ENCODE measurements at places on chromosomes 12 and 14.
A peak's percentile ranks its signal among the peaks of the same experiment; 100 is the strongest.

DNA sequence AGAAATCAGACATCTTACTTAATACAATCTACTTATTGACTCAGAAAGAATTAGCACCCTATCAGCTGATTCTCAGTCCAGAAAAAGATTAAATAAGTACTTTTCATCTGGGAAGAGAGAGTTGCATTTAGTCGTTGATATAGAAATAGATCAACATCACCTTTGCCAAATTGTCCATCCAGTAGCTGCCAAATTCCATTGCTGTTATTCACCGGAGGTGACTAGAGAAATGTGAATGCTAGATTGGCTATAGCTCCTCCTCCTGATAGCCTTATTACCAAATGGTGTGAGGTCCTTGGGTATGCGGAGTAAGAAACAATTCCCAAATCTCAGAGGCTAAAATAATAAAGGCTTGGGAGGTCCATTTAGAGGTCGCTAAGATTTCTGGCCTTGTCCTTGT is 723.3 kb upstream of the FLRT2 start:
- no peak for DNase-seq

DNA sequence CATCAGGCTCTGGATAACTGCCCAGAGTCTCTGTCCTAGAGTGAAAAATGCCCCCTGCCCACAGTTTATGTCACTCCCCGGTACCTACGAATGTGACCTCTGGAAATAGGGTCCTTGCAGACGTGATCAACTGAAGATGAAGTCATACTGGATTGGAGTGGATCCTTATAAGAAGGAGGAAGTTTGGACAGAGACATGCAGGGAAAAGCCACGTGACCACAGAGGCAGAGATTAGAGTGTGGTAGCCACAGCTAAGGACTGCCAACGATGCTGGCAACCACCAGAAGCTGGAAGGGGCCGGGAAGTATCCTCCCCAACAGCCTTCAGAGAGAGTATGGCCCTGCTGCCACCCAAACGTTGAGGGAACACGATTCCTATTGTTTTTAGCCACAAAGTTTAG is 101.2 kb upstream of the NCOR2 start:
- no peak for DNase-seq

DNA sequence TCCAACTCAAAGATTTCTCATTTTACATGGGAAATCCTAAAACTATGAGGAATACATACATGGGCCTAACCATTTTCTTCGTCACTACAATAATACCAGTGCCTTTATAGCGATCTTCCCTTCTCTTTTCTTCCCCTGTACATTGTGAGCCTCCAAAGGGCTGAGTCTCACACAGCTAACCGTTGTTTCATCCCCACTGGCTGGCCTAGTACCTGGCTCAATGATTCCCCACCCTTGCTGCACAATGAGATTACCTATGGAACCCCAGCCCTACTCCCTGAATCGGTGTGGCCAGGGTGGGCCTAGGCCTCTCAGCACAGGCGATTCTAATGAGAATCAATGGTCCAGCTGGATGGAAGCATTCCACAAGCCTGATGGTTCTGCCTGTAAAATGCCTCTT is 16.1 kb downstream of the PPTC7 start:
- DNase-seq = no peak

DNA sequence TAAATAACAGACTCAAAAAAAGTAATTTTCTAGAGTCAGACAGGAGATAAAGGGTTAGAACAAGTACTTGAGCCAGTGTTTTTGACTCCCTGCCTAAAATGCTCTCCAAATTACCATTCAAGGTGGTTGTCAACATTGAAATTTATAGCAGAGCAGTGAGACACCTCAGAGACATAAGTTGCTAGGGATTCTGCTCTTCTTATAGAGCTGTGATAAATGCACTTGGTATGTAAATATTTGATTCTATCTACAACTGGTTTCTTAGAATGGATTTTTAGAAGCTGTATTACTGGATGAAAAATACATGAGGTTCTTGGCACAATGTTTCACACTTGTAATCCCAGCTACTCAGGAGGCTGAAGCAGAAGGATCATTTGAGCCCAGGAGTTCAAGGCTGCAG is 83.9 kb upstream of the OSBPL8 start:
- DNase-seq = no peak

DNA sequence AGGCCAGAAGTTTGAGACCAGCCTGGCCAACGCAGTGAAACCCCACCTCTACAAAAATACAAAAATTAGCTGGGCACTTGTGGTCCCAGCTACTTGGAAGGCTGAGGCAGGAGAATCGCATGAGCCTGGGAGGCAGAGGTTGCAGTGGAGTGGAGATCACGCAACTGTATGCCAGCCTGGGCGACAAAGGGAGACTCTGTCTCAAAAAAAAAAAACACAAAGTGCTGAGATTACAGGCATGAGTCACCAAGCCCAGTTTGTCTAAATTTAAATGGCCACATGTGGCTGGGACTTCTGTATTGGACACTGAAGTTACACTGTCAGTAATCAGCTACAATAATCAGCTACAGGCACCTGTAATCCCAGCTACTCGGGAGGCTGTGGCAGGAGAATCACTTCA is 100.9 kb upstream of the AEBP2 start:
- DNase-seq = no peak

DNA sequence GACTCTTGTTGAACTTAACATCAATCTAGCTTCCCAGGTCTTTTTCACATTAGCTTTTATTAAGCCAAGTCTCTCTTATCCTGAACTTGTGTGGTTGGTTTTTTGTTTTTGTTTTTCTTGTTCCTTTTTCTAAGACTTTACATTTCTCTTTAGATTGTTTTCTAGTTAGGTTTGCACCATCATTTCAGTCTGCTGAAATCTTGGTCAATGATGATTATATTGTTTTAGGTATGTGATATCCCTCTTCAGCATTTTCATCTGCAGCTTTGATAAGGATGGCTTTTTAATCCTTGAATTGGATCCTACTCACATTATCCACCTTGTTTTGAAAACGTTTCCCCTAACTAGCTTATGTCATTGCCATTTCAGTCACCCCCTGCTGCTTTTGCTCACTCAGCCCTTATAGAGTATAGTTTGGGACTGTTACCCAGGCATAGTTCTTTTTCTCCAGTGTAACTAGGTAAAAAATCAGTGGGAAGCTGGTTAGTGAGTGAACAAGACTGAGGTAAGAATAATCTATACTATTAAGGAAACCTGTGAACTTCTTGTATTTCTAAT is 22.0 kb downstream of the YLPM1 start:
- no peak for DNase-seq

- no peak for DNase-seq
Measured at GRCh38 chr12:5506821-5507231, 74.9 kb downstream of the NTF3 start.

- no peak for DNase-seq
Measured at GRCh38 chr14:20327005-20327869, 5.8 kb downstream of the CCNB1IP1 start.

GRCh38 chr12:132404951-132405741 is 75.8 kb upstream of the GALNT9 start:
- DNase-seq = no peak

DNA sequence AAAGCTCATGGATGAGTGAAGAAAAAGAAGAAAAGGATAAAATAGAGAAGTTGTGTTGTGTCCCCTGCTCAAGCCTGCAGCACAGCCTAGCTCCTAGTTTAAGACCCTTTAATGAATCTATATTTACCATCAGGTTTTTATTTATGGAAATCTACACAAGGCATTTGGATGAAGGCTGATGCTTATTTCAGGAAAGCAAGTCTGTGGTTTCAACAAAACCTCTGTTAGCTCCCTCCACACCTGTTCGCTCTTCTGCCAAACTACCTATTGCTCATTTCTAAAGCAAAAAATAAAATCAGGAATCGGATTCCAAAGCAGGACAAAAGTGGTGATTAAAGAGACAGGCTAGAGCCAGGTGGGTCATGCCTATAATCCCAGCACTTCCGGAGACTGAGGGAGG is 18.9 kb upstream of the MAP3K9 start:
- no peak for DNase-seq

DNA sequence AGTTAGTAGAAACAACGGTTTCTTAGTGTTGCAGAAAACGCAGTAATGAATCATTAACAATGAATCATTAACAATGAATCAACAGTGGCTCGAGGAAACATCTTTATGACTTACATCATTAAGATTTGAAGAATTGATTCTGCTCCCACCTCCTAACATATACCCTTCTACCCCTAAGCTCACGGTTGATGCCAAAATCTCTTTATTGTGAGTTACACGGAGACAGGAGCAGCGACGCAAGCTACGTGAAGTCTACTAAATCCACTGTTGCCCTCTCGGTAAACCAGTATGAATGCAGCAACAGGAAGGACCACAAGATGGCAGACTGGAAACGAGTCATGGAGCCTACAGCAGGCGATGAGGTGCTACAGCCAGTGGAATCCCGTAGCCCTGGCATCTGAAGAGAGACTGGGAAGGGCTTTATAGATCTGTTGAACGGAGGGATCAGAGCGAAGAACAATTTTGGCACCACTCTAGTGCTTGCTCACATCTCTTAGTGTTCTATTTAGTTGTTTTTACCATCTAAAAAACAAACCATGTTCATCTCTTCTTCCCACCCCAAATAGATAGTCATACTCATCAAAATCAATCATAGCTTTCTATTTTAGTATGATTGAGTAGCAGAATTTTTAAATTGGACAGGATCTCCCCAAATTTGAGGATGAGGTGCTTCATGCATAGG is 332.7 kb downstream of the DUSP6 start:
- peak; percentile 93 for DNase-seq

GRCh38 chr12:75568801-75569200 is 57.4 kb upstream of the KRR1 start:
- peak; percentile 62 for DNase-seq

- DNase-seq = peak; percentile 35
Measured at GRCh38 chr14:61025251-61026223, 44.5 kb downstream of the SLC38A6 start.

GRCh38 chr12:122730215-122731014 is at the start of gene HCAR1:
HCAR1 (minus strand) TSS chr12:122730844; CDS start chr12:122730339, 505 bp downstream.
- DNase-seq = no peak

DNA sequence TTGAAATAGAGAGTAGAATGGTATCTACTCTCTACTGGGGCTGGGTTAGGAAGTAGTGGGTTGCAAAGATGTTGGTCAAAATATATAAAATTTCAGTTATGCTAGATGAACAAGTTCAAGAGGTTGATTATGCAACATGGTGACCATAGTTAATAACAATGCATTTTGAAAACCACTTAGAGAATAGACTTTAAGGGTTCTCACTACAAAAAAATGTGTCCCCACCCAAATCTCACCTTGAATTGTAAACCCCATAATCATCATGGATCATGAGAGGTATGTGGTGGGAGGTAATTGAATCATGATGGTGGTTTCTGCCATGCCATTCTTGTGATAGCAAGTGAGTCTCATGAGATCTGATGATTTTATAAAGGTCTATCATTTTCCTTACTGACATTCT is 94.0 kb downstream of the C12orf50 start:
- no peak for DNase-seq

GRCh38 chr12:5966486-5967095 is 21.5 kb upstream of the ANO2 start:
- no peak for DNase-seq

DNA sequence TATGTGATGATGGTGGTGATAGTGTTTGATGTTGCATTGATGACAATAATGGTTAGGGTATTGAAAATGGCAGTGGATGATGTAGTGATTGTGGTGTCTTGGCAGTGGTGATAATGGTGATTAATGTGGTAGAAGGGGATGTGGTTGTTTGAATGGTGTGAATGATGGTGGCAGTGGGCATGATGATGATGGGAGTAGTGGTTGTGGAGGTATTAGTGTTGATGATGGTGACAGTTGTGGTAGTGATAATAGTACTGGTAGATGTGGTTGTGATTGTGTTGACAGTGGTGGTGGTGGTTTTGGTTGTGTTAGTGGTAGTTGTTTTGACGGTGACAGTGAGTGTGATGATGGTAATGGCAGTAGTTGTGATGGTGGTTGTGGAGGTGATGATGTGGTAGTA is 1049.0 kb downstream of the VRK1 start:
- DNase-seq = no peak

DNA sequence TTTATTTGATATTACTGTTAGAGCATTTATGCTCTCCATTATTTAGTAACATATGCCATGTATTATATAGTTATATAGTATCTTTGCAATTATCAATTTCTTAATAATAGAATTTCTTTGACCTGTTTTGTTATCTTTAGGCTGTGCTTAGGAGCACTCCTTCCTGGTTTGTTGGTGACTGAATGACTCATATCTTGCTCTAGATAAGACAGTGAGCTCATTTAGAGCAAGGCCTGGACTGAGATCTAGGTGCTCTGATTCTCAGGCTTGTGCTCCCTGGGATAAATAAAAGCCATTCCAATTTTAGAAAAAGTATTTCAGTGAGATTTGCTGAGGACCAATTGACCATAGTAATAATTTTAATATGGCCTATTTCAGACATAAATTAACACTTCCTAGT is 951.2 kb downstream of the FLRT2 start:
- no peak for DNase-seq

- no peak for DNase-seq
Measured at GRCh38 chr14:55340482-55340881, 69.3 kb downstream of the FBXO34 start.
